ENCODE measurements at places on chromosomes 3 and 15.

DNA sequence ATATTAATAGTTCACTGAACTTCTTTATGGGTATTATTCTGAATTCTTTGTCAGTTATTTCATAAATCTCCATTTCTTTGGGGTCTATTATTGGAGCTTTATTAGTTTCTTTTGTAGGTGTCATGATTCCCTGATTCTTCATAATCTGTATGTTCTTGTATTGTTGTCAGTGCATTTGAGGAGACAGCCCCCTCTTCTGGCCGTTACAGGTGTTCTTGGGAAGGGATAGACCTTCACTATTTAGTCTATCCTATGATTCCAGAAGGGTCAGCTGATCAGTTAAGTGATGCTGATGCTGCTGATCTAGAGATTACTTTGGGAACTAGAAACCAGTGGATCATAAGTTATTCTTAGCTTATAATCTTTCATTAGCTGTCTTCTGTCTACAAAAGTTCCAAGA lies 34.9 kb downstream of the TMEM39A start:
- no peak for DNase-seq
- H3K36me3 ChIP-seq: peaks cover 40% of the 10 kb centered on the region
- H3K4me1 ChIP-seq: no peaks in the 10 kb centered on the region
- no peak overlapping the region for H3K27ac ChIP-seq

DNA sequence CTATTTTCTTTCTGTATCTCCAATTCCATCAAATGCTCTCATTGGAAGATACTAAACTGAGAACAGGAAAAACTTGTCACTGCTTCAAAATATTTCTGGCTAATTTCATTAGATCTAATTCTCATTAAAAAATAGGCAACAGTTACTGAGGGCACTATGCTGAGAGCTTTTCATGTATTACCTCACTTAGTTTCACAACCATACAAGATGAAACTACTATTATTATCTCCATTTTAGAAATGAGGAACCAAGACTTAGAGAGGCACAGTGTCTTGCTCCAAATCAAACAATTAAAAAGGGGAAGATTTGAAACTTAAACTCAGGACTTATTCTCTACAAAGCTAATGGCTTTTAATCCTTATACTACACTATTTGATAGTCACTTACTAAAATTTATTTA lies 7.2 kb upstream of the OTOL1 start:
- DNase-seq: no peak
- H3K4me1 ChIP-seq: no peaks in the 10 kb centered on the region
- peaks cover 7% of the 10 kb centered on the region for H3K27me3 ChIP-seq

GRCh38 chr3:40223856-40224255 lies 85.7 kb upstream of the EIF1B start:
- no peak for DNase-seq
- no peak overlapping the region for H3K27ac ChIP-seq
- no peaks in the 10 kb centered on the region for H3K36me3 ChIP-seq
- no peak overlapping the region for H3K4me3 ChIP-seq

DNA sequence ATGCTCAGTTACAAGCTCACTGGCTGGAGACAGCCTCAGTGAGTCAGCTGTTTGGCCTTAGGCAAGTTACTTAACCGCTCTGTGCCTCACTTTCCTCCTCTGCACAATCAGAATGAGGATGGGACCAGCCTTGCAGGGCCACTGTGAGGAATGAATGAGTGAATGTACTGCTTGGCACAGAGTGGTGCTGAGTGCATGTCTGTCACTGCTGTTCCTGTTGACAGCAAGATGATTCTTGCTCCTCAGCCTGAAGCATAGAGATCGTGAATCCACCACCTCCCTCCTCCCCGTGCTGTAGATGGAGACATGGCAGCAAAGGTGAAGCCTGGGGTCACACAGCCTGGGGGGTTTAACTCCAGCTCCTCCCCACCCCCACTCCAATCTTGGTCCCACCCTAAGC lies 14.6 kb upstream of the GRIP2 start:
- no peak for DNase-seq
- no peak overlapping the region for H3K4me3 ChIP-seq
- no peaks in the 10 kb centered on the region for H3K4me1 ChIP-seq
- peaks cover 6% of the 10 kb centered on the region for H3K27me3 ChIP-seq
- H3K36me3 ChIP-seq: no peaks in the 10 kb centered on the region
- H3K27ac ChIP-seq: no peak overlapping the region

DNA sequence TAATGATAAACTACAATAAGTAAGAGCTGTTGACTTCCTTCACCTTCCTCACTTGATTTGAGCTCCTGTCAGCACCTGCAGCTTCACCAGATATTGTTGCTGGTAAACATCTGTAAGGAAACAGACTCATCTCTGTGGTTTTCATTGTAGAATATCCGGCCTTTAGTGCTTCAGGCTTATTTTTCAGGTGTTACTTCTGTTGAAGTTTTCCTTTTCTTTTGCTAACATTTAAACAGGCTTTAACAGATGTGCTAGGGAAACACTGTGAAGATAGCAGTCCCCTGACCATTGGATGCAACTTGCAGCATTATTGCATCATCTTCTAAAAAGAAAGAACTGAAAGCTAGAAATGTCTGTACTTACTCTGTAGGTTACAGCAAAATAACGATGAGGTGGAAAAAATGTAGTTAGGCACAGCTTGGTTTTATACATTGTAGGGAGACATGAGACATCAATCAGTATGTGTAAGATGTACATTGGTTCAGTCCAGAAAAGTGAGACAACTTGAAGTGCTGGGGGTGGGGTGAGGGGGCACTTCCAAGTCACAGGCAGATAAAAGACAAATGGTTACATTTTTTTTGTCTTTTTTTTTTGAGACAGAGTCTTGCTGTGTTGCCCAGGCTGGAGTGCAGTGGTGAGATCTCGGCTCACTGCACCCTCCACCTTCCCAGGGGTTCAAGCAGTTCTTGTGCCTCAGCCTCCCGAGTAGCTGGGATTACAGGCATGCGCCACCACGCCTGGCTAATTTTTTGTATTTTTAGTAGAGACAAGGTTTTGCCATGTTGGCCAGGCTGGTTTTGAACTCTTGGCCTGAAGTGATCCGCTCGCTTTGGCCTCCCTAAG lies 10.2 kb downstream of the EDEM1 start:
- H3K27me3 ChIP-seq: no peaks in the 10 kb centered on the region
- peak overlapping the region; percentile 48 for H3K27ac ChIP-seq
- DNase-seq: peak; percentile 58
- H3K4me3 ChIP-seq: peak overlapping the region; percentile 33
- H3K36me3 ChIP-seq: peaks cover 41% of the 10 kb centered on the region

DNA sequence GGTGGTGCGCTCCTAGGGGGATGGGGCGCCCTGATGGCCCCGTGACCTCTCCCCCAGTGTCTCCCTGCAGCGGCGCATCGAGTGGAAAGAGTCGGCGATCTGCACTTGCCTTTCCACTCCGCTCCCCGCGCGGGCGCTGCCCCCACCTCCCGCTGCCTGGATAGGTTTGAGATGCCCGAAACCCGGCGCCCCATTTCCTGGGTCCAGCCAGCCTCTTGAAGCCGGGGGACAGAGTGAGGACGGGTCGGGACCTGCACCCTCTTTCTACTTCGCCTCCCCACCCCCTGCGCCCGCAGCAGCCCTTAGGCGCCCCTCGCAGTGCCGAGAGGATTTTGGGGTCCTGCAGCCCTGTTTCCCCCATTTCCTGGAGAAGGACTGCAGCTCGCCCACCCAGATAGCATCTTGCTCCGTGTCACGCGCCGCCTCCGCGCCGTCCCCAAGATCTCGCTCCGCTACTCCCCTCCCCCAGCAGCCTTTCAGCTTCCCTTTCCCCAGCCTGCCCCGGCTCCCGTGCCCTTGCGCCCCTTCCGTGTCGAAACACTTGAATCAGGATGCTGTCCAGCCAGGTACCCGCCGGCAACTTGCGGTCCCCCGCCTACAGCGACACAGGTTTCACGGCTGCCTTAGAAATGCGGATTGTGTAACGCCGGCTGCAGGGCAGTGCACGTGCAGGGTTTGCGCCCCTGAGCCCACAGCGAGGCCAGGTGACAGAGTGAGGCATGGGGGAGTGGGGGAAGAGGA lies 519 bp downstream of the ABHD6 start:
- H3K4me1 ChIP-seq: peaks cover 19% of the 10 kb centered on the region
- peak; percentile 59 for DNase-seq
- no peaks in the 10 kb centered on the region for H3K36me3 ChIP-seq
- H3K27ac ChIP-seq: no peak overlapping the region
- H3K27me3 ChIP-seq: no peaks in the 10 kb centered on the region
- H3K4me3 ChIP-seq: peak overlapping the region; percentile 95

- no peak for DNase-seq
- no peaks in the 10 kb centered on the region for H3K27me3 ChIP-seq
- H3K4me1 ChIP-seq: peaks cover 26% of the 10 kb centered on the region
- H3K36me3 ChIP-seq: peaks cover 28% of the 10 kb centered on the region
Measured at GRCh38 chr3:4753073-4753691, 226.1 kb upstream of the BHLHE40 start.

GRCh38 chr3:190616637-190617036 lies 102.8 kb downstream of the IL1RAP start:
- H3K4me1 ChIP-seq: no peaks in the 10 kb centered on the region
- H3K4me3 ChIP-seq: no peak overlapping the region
- H3K27me3 ChIP-seq: no peaks in the 10 kb centered on the region
- no peak overlapping the region for H3K27ac ChIP-seq

GRCh38 chr15:71385457-71385856 lies 270.2 kb downstream of the THSD4 start:
- no peaks in the 10 kb centered on the region for H3K36me3 ChIP-seq
- no peaks in the 10 kb centered on the region for H3K4me1 ChIP-seq
- H3K4me3 ChIP-seq: no peak overlapping the region

GRCh38 chr15:78229431-78230406 lies 4.6 kb downstream of the ACSBG1 start:
- H3K4me3 ChIP-seq: no peak overlapping the region
- H3K36me3 ChIP-seq: no peaks in the 10 kb centered on the region
- no peak overlapping the region for H3K27ac ChIP-seq
- DNase-seq: no peak
- H3K27me3 ChIP-seq: peaks cover 2% of the 10 kb centered on the region

DNA sequence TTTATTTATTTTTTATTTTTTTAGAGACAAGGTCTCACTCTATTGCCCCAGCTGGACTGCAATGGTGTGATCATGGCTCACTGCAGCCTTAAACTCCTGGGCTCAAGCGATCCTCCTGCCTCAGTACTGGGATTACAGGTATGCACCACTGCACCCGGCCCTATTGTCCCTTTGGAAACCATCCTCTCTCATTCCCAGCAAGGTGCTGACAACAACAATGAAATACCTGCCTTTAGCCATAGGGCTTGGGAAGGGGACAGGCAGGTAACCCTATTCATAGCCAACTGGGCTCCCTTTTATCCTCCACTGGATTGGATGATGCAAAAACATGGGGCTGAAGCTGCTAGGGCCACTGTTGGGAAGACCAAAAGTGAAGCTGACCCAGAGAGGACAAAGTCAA lies 43.1 kb downstream of the SCAP start:
- DNase-seq: no peak
- H3K27me3 ChIP-seq: no peaks in the 10 kb centered on the region
- H3K27ac ChIP-seq: no peak overlapping the region

DNA sequence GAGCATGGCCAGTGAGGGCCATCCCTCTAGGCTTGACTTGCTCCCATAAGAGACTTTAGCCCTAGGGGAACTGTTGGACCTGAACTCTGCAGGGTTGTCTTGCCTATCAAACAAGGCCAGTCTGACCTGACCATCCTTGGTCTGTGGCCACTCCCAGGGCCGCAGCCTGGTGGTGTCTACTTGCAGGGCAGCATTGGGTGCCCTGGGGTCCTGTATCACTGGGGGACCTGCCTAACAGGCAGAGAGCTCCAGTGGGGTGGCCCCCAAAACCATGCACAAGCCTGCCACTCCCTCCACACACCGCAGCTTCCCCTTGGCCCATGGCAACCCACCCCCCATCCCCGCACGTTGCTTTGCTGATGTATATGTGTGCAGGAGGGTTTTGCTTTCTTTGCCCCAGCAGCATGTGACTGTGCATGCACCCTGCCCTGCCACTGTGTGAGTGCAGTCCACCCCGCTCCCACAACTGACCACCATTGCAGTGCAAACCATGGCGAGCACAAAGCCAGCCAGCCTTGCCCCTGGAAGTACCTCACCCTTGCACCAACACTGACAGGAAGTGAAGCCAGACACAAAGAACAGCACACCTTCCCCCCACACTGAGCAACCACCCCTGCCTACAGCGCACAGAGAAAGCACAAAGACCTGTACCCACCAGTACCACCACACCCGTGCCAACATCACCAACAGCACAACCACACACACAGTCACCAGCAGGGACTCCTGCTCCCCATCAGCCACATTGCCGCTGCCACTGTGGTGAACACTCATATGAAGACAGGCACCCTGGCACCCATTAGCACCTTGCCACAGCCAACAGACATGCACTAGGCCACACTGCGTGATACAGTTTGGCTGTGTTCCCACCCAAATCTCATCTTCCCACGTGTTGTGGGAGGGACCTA lies 88.8 kb downstream of the SENP7 start:
- no peaks in the 10 kb centered on the region for H3K27me3 ChIP-seq
- H3K4me1 ChIP-seq: peaks cover 28% of the 10 kb centered on the region
- H3K27ac ChIP-seq: no peak overlapping the region

- no peak overlapping the region for H3K27ac ChIP-seq
- H3K27me3 ChIP-seq: no peaks in the 10 kb centered on the region
- no peak for DNase-seq
- no peaks in the 10 kb centered on the region for H3K4me1 ChIP-seq
- H3K36me3 ChIP-seq: no peaks in the 10 kb centered on the region
- no peak overlapping the region for H3K4me3 ChIP-seq
Measured at GRCh38 chr3:99686955-99687612, 48.7 kb downstream of the COL8A1 start.

DNA sequence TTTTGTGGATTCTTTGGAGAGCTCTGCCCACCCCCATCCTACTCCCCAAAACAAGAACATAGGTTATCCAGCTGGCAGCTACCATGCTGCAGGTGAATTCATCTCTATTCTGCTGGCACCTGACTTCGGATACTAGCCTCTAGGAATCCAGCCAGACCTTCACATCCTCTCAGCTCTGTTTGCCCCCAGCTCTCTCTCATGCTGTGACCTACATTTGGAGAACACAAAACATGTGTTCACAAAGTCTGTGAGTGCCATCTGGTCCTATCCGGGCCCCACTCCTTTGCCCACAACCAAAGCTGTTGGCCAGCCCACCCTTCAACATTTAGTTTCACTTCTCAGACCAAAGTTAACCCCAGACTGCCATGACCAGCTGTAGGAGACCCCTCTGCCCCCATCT lies 89.4 kb upstream of the C3orf80 start:
- no peak for DNase-seq
- no peak overlapping the region for H3K4me3 ChIP-seq
- H3K27ac ChIP-seq: no peak overlapping the region

- H3K4me3 ChIP-seq: no peak overlapping the region
- H3K27ac ChIP-seq: no peak overlapping the region
- no peak for DNase-seq
- no peaks in the 10 kb centered on the region for H3K4me1 ChIP-seq
Measured at GRCh38 chr3:95399585-95399984, 1336.7 kb downstream of the NSUN3 start.

- H3K27me3 ChIP-seq: no peaks in the 10 kb centered on the region
- peaks cover 9% of the 10 kb centered on the region for H3K36me3 ChIP-seq
- no peak overlapping the region for H3K4me3 ChIP-seq
- H3K4me1 ChIP-seq: no peaks in the 10 kb centered on the region
Measured at GRCh38 chr3:160372780-160373179, 26.2 kb downstream of the IFT80 start.

DNA sequence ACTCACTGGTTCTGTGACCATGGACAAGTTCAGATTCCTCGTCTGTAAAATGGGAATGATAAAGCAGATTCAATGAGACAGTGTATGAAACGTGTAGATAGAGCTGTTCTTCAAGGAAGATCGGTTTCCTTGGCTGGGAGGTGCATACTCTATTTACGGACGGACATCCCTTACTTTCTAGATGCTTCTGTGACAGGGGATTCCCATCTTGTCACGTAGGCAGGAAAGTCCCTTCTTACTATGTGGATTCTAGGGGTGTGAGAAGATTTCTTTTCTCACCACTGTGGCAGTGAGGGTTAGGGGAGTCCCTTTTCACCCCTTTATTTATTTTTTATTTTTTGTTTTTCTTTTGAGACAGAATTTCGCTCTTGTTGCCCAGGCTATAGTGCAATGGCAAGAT lies 180.9 kb upstream of the TBL1XR1 start:
- DNase-seq: no peak
- no peaks in the 10 kb centered on the region for H3K4me1 ChIP-seq
- no peak overlapping the region for H3K27ac ChIP-seq
- no peaks in the 10 kb centered on the region for H3K27me3 ChIP-seq

Measured in CD4-positive, alpha-beta T cell (primary cell).